ENCODE measurements at places on chromosomes 6 and 20.

DNA sequence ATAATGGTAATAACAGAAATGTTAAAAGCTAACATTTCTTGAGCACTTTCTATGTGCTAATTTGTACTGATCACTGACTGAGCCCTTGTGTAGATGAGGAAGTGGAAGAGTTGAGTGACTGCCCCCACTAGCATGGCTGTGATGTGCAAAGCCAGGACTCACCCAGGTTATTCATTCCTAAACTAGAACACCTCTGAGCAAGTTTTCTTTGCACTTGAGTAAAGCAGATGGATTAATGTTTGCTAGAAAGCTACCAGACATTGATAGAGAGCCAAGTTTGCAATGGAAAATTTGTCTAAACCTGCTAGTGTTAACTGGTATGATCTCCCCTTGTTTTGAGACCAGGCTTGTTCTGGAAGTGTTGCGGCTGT lies 467.4 kb upstream of the PLCB4 start:
- DNase-seq = no peak

DNA sequence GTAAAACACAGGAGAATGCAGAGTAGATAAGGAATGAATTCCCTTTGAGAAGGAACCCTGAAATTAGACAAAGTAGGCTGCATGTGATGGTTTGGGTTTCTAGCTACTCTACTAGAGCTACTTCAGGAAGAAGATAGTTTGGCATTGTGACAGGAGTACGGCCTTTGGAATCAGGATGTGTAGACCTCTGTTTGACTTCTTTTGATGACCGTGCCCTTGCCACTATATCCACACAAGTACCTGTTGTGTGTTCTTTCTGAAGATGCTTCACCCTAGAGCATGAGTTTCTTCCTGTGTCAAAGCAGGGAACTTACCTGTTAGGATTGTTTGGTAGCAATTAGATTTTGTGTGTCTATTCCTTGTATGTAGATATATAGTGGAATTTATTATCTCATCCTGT lies 41.7 kb downstream of the CD2AP start:
- no peak for DNase-seq

GRCh38 chr6:3571250-3571681 lies 114.4 kb upstream of the SLC22A23 start:
- no peak for DNase-seq

GRCh38 chr20:59042151-59042795 lies at the start of gene PRELID3B:
PRELID3B (minus strand) TSS chr20:59042786; CDS start chr20:59042730, 56 bp downstream.
- DNase-seq = no peak

DNA sequence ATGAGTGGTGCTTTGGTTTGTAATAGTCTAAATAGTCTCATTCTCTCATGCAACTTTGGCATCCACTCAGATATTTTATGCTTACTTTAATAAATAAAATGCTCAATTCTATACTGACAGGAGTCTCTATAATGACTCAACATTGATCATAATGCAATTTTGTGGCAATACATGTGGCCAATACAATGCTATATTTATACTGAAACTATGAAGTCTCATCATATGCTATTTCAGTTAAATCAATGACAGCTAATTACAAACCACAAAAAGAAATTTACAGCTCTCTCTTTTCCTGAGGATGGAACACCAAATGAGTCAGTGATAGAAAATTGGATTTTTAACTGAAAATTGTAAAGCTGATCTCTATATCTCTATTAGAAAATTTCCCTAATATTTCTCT lies 77.1 kb downstream of the WASF1 start:
- no peak for DNase-seq

DNA sequence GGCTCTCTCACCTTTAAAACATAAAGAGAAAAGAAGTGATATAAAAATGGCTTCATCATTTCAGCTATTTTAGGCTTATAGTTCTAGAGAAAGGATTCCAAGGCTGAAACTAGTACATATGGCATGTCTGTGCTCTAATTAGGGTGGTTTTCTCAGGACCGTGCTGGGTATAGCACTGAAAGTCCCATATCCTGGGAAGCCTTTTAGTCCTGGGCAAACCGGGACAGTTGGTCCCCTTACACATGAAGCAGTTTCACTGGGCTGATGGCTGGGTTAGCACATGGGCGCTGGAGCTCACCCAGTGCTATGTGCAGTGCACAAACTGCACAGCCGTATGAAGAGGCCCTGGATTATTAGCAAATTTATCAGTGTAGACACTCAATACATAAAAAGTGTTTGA lies 110.5 kb downstream of the SGK1 start:
- DNase-seq = no peak

DNA sequence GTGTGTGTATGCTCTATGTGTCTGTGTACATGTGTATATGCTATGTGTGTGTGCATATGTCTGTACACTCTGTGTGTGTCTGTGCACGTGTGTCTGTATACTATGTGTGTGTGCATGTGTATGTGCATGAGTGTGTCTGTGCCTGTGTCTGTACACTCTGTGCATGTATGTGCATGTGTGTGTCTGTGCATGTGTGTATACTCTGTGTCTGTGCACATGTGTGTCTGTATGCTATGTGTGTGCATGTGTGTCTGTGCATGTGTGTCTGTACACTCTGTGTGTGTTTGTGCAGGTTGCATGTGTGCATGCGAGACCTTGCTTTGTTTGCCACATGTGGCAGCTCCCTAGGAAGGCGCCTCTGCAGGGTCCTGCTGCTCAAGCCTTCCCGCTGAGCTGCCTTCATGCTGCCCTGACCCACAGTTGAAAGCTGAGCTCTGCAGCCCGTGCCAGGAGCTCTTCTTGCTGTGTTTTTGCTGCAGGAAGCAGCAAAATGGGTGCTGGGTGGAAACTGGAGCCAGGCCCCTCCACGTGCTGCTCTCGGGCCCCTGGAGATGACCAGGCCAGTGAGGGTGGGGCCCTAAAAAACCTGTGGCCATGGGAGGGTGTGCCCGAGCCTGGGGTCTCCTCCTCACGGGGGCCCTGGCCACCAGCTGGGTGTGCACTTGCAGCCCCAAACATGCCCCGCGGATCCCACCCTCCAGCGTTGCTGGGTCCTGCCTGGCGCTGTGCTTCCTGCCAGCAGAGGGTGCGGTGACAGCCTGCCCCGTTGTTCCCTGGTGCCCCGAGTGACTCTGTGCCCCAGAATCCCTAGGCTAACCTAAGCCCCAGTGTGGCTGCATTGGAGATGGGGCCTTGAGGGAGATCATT lies 109.1 kb downstream of the DACT2 start:
- no peak for DNase-seq
